Activated T-cell treated with anti-CD3 and anti-CD28 coated beads, Interleukin-2, amount 50 U/mL, for 48 hours (primary cell): ENCODE measurements at places on chromosomes 2 and 18.

DNA sequence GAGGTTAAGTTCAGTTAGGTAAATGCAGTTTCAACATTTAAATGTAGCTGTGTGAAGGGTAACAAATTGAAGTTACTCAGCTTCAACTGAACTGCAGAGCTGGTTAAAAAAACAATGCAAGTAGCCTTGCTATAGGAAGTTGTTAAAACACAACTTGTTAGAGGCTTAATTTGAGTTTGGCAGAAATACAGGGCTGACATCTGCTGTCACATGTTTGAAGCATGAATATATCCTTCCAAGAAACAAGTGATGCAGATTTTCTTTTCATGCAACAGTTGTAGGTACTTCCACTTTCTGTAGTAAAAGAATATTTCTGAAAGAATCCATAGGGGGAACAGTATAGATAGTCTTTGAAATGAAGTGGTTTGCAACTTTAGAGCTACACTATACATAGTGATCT lies 208.7 kb upstream of the RASGRP3 start:
- no peak for DNase-seq

DNA sequence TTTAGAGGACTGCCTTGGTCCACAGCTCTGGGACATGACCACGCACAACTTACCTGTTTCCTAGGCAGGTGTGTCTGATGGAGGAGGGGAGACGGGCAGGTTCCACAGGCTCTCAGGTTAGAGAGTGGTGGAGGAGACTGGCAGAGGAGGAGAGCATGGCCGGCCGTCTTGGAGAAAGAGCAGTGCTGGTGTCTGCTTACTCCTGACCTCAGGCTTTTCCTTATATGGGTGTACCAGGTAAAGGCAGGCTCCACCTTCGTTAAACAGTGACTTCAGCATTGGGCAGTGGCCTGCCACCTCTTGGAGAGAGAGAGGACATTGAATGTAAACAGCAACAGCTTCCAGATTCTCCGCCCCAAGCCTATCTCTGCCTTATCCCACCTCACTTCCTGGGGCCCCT lies at the start of gene CAPN13:
CAPN13 (minus strand) TSS at position 198 of the 400 bp plus-strand sequence. CDS start 20,121 bp downstream, outside the sequence.
- no peak for DNase-seq

DNA sequence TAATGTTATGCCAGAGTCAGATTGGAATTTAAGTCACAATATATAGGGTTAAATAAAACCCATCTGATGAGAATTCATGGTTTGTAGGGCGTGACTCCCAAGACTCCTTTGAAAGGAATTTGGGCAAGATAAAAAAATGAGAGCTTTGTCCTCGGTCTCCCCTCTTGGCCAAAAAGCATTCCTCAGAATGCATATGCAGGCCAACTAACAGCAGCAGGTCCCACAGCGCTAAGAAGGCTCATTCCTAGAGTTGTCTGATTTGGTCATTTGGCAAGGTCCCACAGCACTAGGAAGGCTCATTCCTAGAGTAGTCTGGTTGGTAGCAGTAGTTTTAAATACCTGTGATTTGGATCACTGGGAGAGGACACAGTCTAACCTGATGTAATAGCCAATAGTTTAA lies 106.3 kb upstream of the B3GNT2 start:
- DNase-seq: no peak

GRCh38 chr2:157787364-157787938 lies 88.7 kb downstream of the ACVR1 start:
- DNase-seq: no peak

DNA sequence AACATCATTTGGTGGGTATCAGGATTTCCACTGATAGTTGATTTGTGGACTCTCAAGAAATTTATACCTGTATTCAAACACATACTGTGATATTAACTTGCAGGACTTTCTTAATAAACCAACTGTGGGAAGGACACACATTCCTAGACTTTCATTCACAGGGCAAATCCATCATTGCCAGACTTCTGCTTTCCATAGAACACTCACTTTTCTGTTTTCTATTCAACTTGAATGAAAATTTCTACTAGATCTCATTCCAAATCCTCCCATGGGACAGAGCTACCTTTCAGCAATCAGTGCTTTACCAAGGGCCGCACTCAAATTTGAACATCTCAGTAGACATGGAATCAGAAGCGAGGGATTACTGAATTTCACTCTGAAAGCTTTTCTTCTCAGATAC lies 612.5 kb downstream of the IRS1 start:
- DNase-seq: no peak

GRCh38 chr2:238847419-238847801 lies 475 bp upstream of the TWIST2 start:
- DNase-seq: no peak

DNA sequence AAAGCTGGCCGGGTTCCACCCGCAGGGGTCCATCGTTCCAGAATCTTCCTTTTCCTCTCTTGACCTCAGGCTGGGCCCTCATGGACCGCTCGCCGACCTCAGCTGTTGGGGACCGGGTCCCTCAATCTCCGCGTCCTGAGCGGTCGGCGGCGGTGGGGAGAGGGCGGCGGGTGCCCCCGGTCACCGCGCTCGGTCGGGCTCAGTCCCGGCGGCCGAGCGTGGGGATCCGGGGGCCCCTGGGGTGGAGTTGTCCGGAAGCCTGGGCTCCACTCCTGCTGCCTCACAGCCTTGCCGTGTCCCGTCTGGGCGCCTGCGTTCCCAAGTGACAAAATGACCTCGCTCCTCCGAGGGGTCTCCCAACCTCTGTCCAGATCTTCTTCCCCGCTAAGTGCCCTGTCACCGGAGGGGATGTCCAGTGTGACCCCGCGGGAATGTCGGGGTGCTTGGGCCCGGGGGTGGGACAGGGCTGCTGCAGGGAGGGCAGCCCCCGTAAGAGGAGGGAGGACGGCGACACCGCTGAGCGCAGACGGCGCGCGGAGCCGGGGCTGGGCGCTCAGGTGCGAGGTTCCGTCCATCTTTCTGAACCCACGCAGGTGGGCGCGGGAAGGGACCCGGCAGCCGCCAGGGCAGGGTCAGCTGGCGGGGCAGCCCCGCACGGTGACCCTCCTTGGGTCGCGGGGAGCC lies 16.0 kb upstream of the E2F6 start:
- no peak for DNase-seq

DNA sequence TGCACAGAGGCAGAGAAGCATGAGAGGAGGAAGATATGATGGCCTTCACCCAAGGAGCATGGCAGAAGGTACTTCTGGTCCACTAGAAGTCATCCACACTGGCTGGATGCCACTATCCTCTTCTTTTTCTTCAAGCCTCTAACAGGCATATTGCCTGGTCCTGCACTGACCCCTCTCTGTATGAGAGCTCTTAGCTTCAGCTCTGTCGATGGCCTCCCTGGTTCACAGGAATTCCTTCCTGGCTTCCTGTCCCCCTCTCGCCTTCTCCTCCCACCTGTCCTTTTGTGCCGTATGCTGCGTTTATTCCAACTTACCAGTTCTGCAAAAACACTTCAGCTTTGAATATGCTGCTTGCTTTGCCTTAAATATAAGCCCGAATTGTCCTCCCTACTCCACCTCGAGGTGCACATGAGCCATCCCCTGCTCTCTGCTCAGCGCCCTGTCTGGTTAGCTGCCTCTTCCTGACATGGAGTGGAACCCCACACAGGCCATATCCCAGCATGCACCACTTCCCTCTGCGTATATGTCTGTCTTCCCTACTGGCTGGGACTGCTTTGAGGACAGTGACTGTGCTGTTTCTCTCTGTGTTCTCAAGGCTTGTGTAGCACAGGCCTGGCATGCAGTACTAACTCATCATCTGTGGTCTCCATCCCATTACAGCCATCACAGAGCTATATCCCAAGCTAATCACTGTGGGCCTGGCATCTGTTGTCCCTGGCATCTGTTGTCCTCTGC lies 474.9 kb downstream of the EIPR1 start:
- DNase-seq: no peak

- no peak for DNase-seq
Observed at GRCh38 chr2:203722411-203722810, 16.0 kb downstream of the CD28 start.

DNA sequence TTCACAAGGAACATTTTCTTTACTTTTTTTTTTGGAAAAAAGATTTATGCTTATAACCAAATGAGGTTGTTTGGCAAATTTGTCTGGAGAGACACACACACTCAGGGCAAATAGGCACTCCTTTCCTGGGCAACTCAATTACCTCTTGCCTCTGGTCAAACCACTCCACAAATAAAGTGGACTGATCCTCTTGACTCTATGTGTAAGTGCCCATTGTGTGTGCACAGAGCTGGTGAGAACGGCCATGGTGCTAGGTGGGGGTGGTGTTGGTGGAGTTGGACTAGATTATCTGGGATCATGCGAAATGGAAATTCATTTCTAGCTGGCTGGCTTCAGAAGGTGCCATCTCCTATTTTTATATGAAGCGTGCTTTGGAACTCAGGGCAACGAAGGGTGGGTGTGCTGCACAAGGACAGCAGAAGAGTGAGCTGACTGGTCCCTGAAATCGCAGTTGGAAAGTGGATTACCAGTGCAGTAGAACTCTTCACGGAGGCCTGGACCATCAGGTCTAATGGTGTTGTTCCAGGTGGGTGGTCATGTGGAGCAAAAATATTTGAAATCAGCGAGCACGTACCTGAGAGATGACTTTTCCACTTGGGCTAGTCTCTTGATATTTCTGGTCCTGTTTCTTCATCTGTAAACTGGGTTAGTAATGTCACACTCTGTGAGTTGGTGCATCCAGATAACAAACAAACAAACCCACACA lies 149.9 kb downstream of the RPIA start:
- DNase-seq: no peak

GRCh38 chr2:5119046-5119445 lies 573.1 kb upstream of the SOX11 start:
- DNase-seq: no peak

GRCh38 chr2:54962511-54962910 lies 87.7 kb downstream of the RTN4 start:
- no peak for DNase-seq

GRCh38 chr2:144320491-144320890 lies 199.4 kb downstream of the ZEB2 start:
- DNase-seq: peak; percentile 62

- DNase-seq: no peak
Observed at GRCh38 chr2:139550873-139551272, 770.7 kb upstream of the NXPH2 start.

DNA sequence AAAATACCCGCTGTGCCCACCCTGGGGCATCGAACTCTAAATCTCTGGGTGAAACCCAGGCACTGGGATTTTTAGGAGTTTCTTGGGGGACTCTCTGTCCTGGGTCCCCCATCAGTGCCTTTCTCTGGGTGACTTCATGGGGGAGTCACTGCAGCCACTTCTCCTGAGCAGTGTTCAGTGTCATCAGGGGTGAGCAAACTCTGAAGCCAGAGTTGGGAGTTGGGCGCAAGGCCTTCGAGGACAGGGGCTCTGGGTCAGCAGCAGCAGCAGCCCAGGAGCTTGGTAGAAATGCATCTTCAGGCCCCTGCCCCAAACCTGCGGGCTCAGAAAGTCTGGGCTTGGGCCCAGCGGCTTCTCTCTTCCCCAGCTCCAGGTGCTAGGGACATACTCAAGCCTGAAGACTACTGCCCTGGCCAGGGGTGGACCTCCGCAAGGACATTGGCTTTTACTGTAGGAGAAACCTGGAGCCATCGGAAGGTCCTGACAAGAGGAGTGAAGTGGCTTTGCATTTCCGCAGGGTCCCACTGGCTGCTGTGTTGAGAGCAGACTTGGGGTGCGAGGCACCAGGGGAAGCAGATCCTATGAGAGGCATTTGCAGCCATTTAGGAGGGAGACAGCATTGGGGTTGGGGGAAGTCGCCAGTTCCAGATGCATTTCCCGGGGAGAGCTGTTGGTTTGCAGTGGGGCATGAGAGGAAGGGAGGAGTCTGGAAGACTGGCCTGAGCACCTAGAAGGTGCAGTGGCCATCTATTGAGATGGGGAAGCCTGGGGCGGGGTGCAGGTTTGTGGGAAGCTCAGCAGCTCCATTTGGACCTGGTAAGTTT lies 51.5 kb upstream of the FAHD2A start:
- no peak for DNase-seq

- DNase-seq: no peak
Observed at GRCh38 chr2:203476881-203477280, 58.2 kb downstream of the RAPH1 start.

GRCh38 chr2:149885946-149886345 lies 298.4 kb upstream of the MMADHC start:
- DNase-seq: no peak

GRCh38 chr2:126657148-126657635 lies 1.2 kb downstream of the GYPC start:
- peak; percentile 69 for DNase-seq

DNA sequence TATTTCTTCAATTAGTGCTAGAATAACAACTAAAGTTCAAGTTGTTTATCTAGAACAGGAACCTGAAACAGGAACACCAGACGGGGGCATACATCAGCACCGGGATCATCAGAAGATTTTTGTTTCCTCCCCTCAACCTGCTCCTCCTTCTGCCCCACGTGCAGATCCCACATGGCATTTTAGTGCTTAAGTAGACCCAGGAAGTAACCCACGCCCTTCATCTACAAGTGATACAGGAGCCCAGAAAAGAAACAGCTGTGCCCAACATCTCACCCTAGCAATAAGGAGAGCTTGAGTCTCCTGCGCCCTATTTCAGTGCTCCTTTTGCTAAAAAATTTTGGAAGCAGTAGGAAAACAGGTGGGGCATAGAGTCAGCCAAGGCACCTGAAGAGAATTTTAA lies 5.2 kb downstream of the ZNF385B start:
- DNase-seq: no peak

GRCh38 chr2:237539681-237540080 lies 26.7 kb upstream of the PRLH start:
- DNase-seq: no peak

GRCh38 chr2:183248866-183249567 lies 124.8 kb downstream of the NUP35 start:
- DNase-seq: no peak

DNA sequence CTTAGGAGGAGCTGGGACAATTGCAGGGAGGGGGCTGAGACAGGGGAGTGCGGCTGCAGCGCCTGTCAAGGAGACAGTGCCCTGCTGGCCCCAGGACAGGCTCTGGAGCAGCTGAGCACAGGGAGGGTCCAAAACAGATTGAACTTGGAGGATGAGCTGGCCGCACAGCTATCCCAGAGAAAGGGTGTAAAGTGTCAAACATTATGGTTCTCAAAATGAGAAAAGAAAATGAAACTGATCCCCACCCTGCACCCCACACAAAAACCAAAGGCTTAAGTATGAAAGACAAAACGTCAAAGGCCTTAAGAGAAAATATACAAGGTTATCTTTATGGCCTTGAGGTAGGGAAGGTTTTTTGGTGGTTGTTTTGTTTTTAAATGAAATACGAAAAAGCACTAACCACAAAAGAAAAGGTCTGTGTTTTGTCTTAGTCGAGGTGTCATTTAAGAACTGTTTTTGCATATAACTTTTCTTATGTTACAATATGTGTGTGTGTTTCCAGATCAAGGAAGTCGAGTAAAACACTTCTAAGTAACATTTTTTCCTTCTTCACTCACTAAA lies 111.8 kb downstream of the HDAC4 start:
- DNase-seq: peak; percentile 64

- peak; percentile 4 for DNase-seq
Observed at GRCh38 chr2:233093721-233094120, 33.6 kb downstream of the INPP5D start.

DNA sequence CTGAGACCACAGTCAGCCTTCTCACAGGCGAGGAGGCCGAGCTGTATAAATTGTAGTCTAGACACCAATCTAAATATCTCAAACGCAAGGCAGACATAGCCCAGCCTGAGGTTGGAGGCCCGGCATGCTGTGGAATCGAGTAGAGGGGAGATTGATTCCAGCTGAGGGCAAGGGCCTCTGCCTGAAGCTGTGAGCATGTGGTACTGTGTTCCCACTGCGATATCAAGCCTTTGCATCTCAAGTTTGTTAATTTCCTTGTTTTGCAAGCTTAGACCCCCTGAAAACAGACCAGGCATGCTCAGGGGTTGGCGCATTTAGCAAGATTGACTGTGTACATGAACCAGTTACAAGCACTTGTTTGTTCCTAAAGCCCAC lies 65.1 kb upstream of the FOSL2 start:
- no peak for DNase-seq
